ENCODE measurements at places on chromosomes 3 and 15.

DNA sequence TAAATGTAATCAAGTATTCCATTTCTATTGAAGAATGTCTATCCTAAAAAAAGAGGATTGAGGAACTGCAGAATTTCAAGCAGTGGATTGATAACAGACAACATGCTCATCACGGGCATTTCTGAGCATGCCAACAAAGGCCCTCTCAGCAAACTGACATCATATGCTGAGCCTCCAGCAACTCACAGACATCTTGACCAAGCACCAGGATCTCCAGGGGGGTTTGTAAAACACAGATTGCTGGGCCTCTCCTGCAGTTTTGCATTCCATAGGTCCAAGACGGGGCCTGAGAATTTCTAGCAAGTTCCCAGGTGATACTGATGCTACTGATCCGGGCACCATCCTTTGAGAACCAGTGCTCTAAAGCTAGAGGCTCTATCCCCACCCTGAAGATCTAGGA is 85.0 kb downstream of the FOXP1 start:
- no peak for DNase-seq

- no peak for DNase-seq
These were observed 23.8 kb upstream of the ANXA2 start for GRCh38 chr15:60421544-60421943.

GRCh38 chr3:195405651-195406050 is 37.2 kb downstream of the ACAP2 start:
- DNase-seq, result no peak

- DNase-seq, result no peak
These were observed 39.8 kb upstream of the GMNC start for GRCh38 chr3:190902292-190902691.

GRCh38 chr3:111517801-111518200 is 24.2 kb upstream of the CD96 start:
- DNase-seq, result no peak

DNA sequence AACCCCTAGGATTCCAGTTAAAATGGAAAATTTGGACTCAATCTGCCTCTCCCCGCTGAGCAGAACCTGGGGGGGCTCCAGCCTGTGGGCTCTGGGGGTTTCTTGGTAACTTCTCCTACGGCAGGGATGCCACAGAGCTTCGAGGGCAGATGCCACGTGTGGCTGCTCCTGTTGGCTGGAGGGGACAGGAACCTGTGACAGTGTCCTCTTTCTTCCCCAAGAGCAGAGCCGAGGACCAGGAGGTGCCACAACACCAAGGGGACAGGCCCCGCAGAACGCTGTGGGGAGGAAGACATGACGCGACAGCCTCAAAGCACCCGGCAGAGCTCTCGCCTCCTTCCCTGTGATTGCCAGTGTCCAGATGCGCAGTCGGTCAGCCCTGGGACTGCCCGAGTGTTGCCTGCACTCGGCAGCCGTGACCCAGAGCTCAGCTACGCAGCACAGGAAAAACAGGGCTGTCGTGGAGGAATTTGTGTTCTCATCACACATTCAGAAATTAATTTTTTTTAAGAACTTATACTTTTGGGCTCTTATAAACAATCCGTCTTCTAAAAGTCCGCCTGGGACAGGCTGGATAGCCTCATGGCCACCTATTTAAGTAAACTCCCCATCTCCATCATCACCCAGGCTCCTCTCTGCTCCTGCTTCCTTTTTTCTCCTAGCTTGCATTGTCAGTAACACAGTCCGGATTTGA is 131.9 kb upstream of the MEF2A start:
- no peak for DNase-seq

GRCh38 chr15:29792426-29793159 is 29.7 kb downstream of the TJP1 start:
- peak; percentile 23 for DNase-seq

GRCh38 chr3:150528354-150528797 is 17.9 kb downstream of the SERP1 start:
- DNase-seq, result no peak

- peak; percentile 79 for DNase-seq
These were observed 169.4 kb upstream of the ZNF385D start for GRCh38 chr3:21920421-21920861.

- no peak for DNase-seq
These were observed 32.0 kb downstream of the RAB11A start for GRCh38 chr15:65901336-65901735.

DNA sequence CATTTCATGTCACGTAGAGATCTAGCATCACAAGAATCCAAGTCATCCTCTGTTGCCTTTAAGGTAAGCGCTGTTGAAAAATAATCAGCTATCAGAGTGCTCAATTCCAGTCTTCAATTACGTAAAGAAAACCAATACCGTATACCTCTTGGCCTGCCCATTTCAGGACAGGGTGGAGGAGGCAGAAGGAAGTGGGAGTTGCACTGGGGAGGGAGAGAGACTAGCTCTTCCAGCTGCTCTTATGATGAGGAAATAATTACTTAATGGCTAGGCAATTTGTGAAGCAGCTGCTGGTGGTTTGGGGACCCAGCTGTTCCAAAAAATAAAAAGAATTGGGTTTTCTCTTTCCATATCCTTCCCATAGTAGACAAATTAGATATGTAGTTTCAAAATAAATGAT is 365.8 kb upstream of the MCTP2 start:
- no peak for DNase-seq

All from stromal cell of bone marrow (primary cell).